ENCODE measurements at places on chromosomes 4 and X.

DNA sequence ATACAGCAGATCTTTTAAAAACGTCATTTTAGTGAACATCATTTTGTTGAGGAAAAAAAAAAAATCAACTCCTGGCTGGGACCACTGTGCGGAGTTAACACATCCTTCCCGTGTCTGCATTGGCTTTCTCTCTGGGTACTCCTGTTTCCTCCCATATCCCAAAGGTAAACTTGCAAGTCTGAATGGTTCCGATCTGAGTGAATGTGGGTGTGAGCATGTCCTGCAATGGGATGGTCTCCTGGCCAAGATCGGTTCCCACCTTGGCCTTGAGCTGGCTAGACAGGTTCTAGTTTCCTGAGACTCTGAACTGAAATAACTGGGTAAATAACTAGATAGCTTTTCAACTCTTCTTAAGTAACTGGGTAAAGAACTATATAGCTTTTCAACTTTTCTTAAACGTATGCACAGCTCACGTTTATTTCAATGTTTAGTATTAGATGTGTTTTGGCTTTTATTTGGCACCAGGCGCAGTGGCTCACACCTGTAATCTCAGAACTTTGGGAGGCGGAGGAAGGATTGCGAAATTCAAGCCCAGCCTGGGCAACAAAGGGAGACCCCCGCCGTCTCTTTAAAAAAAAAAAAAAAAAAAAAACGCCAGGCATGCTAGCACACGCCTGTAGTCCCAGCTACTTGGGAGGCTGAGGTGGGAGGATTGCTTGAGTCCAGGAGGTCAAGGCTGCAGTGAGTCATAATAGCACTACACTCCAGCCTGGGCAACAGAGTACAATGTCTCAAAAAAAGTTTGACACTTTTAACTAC is 14.0 kb downstream of the RBMX start:
- DNase-seq, result no peak

- peak; percentile 83 for DNase-seq
These were observed 78.1 kb downstream of the RLIM start for GRCh38 chrX:74536152-74536831.

GRCh38 chrX:14508025-14508690 is 21.2 kb upstream of the GLRA2 start:
- DNase-seq, result no peak

GRCh38 chr4:185311113-185311888 is 84.4 kb downstream of the LRP2BP start:
- no peak for DNase-seq

GRCh38 chr4:176584031-176584606 is 208.6 kb downstream of the VEGFC start:
- DNase-seq, result no peak

DNA sequence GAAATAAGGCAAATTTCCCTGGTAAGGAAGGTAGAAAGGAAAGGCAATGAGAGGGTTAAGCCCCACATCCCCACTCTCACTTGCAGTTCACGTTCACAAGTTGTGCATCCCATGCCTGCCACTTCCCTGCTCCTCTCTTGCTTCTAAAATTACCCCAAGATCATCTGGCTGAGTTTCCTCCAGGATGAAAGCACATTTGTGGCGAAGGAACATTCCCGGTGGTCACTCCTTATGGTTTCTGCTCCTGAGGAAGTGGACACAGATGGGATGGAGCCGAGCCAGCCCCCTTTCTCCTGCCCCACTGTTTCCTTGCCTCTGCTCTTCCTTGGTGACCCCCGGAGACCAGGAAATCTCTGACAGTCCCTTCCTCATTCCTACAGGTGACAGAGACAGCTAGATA is 37.5 kb downstream of the SPINK2 start:
- no peak for DNase-seq

GRCh38 chrX:99572711-99573110 is 837.4 kb downstream of the PCDH19 start:
- no peak for DNase-seq
